ENCODE measurements at places on chromosomes 2 and 18. TPM values are rescaled to one million over a fixed set of nuclear protein-coding genes. Genes with fewer than 3 reads are reported as not detected.

The SCG2 gene
- 2.2 TPM for total RNA-seq

DNA sequence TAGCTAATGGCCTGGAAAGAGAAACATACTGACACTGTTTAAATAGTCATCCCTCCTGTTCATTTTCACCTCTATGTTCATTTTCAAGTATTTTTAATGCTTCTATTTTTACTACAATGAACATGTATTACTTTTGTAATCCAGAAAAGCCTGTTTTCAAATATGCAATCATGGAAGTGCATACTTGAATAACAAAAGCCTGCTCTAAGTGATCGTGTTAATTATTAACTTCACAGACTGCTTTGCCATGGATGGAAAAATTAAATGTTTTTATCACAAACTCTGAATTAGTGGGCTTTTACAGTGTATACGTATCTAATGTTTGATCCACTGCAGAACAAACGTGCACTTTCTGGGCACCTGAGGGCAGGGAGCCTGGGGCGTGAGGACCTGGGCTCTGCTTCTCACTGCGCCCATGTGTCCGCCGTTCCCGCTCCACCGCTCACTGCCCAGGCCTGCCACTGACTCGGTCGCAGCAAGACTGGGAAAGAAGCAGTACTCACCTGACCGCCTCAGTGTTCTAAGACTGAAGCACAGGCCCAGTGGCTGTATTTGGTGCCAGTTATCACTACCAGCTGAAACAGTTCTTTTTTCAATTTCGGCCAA is 80.6 kb downstream of the UXS1 start:
- DNase-seq, result no peak

GRCh38 chr2:37090019-37090477 is 5.7 kb downstream of the GPATCH11 start:
- no peak for DNase-seq

- DNase-seq, result peak; percentile 76
These were observed 180.8 kb upstream of the MMADHC start for GRCh38 chr2:149768320-149768799.

GRCh38 chr18:56662063-56662408 is 10.9 kb downstream of the WDR7 start:
- DNase-seq, result no peak

DNA sequence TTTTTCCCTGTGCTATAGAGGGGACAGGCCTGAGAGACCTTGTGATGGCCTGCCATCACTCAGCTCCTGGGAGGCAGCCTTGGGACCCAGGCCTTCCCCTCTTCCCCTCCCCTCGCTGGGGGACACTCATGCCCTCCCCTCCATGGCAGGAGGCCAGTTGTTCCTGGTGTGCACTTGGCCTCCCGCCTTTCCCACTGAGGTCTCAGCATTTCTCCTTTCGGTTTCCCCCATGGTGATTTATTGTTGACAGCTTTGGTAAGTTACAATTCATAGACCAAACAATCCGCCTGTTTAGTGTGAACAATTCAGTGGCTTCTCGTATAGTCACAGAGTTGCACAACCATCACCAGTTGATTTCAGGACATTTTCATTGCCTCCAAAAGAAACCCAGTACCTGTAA is 10.2 kb upstream of the CNDP1 start:
- peak; percentile 8 for DNase-seq

- DNase-seq, result no peak
These were observed 79.4 kb downstream of the NOL10 start for GRCh38 chr2:10610213-10610910.

GRCh38 chr2:187951470-187952218 is 340.0 kb upstream of the GULP1 start:
- DNase-seq, result no peak
